CD4-positive, alpha-beta T cell treated with Interleukin-6 for 4 hours (primary cell): ENCODE measurements at places on chromosomes 4 and X.

- no peak for DNase-seq
Observed at GRCh38 chr4:102444752-102445151, 56.4 kb upstream of the NFKB1 start.

DNA sequence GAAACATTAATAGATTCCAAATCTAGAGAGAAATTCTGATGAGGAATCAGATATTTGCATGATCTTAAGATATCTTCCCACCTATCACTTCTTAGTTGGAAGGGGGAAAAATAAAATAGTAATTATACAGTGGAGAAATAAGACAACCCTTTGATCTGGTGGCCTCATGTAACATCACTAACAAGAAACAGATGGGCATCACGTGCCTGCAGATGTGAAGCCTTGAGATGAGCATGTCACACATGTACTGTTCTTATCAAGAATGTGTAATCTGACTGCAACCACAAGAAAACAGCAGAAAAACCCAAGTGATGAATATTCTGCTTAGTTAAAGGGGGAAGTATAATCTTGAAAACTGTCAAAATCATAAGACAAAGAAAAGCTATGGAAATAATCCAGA, 31.4 kb upstream of the NKX6-1 start:
- DNase-seq = no peak

GRCh38 chr4:119118397-119118796, 17.2 kb upstream of the MYOZ2 start:
- no peak for DNase-seq

DNA sequence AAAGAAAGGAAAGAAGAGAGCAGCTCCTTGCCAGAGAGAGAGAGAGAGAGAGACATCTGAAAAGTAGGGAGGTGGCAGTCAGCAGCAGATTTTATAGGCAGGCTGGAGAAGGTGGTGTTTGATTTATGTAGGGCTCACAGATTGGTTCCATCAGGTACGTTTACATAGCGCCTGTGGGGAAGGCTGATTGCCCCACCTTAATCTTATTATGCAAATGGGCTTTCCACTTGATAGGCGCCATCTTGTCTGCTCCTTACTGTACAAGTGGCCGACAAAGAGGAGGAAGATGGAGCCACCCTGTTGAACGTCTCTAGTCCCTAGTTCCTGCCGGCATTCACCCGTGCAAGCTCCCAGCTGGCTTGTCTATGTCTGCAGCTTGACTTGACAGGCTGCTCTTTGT, 49.1 kb upstream of the DHRSX start:
- DNase-seq = no peak

DNA sequence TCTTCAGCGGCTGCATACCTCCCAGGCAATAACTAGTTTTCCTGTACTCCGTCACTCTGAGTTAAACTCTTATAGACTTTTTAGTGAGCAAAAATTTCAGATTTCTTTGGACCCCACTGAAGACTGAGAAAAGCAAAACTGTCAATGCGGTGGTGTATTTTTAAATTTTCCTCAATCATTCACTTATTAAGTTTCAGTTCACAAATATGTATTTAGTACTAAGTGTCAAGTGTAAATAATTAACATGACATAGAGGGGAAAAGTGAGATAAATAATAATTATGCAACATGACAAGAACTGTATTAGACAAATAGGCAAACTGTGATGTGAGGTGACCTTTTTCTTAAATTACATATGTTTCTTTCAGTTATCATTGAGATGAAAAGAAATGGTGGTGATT, 124.4 kb downstream of the NAF1 start:
- no peak for DNase-seq

DNA sequence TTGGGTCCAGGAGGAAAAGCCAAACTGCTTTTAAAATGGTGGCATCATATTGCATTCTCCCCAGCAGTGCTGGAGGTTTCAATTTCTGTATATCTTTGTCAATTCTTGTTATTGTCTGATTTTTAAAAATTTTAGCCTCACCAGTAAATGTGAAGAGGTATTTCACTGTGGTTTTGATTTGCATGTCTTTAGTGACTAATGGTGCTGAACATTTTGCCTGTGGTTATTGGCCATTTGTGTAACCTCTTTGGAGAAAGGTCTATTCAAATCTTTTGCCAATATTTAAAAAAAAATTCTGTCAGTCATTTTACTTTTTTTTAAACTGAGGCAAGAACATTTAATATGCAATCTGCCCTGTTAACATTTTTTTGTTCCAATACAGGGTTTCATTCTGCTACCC, 322.1 kb downstream of the TLL1 start:
- no peak for DNase-seq

DNA sequence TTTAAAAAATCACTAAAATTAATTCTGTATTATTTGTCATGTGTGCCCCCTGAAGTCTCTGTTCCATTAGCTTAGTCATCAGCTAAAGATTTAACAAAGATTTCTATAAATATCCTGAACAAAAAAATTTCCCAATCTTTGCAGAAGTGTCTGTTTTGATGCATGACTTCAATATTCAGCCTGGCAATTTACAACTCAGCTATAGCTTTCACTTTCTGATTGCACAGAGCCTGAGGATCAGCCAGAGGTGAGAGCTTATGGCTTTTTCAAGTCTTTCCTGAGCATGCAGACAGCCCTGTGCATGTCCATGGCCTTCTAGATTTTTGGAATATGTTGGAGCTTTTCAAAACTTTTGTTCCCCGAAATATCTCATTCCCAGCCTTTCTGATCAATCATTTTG, 420.1 kb downstream of the ZNF674 start:
- DNase-seq = no peak

DNA sequence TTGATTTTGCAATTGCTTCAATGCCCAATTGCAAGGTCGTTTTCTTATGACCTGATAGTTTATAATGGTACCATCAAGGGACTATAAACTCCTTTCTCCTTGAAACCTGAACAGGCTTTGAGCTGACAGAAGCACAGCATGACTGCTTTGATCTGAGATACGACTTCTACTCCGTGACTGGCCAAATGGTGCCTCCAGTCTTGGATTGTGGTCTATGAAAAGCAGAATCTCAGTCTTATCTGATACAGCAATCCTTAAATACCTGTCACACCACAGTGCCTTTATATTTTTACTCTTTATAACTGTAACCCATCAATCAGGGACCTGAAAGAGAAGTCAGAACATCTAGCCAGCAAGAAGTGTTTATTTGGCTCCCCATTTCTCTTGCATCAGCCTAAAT, 93.1 kb downstream of the DOCK11 start:
- no peak for DNase-seq

GRCh38 chrX:55754861-55755294, 37.3 kb downstream of the RRAGB start:
- DNase-seq = no peak

GRCh38 chr4:133801883-133802282, 399.7 kb downstream of the PABPC4L start:
- DNase-seq = no peak

DNA sequence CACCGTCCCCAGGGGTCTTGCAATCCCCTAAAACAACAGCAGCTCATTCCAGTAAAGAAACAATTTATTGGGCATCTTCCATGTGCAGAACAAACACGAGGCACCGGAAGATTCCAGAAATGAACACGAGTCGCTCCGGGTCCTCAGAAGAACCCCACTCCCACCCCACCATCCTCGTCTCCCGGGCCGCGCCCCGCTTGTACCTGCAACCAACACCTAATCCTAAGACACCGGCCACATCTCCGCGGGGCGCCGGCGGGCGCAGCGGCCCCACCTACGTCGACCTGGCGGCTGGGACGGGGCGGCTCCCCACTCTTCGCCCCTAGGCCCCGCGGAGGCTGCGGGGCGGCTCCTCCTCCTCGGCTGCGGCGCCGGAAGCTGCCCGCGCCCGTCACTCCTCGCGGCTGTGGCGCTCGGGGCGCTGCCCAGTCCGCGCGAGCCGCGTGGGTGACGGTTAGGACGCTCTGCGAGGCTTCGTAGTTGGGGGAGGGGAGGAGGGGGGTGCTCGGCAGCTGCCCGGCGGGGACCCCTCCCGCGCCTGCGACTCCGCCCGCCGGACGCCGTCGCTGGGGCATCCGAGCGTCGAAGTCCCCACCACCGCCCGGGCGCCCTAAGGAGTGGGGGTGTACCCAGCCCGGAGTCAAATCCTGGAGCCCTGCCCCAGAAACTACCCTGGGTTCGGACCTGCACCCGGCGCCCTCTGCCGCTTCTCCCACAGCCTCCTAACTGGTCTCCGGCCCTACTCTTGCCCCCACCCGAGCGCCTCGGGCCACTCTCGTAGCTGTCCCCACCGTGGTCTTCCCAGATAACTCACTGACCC, at the start of gene CCDC158:
Gene CCDC158, minus strand, starts transcription at position 380 of the 820 bp plus-strand sequence. CDS start 17,934 bp downstream, outside the sequence.
- DNase-seq = peak; percentile 10

GRCh38 chr4:38855466-38855865, 1.2 kb downstream of the TLR6 start:
- DNase-seq = no peak

DNA sequence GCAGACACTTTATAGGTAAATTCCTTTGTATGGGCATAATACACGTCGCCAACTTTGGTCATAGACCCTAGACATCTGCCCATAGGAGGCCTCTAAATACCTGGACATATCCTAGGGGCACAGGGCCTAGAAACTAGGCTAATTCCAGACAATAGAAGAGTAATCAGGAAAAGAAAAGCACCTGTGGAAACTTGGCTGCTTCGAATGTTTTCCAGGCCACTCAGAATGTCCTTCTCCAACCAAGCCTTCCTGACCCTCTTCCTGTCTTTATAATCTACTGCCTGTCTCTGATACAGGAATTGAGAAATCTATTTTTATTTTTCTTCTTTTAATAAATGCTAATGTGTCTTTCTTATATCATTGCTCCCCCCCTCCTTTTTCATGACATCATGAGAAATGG, 493.1 kb downstream of the IL15 start:
- DNase-seq = no peak

DNA sequence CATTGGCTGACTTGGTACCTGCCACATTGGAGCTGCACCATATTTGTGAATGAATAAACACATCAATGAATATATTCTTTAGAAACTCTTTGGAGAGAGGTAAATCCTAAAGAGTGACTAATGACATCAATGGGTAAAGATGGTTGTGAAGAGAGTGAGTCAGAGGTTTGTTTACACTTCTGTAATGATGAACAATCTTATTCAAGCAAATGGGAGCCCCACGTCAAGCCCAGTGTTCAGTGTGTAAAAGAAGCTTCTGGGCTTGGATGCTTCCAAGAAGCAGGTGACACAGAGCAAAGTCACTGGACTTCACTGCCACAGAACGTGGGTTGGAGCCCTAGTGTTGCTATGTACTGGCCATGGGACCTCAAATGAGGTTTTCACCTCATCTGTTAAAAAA, 319.0 kb downstream of the STK32B start:
- DNase-seq = no peak

DNA sequence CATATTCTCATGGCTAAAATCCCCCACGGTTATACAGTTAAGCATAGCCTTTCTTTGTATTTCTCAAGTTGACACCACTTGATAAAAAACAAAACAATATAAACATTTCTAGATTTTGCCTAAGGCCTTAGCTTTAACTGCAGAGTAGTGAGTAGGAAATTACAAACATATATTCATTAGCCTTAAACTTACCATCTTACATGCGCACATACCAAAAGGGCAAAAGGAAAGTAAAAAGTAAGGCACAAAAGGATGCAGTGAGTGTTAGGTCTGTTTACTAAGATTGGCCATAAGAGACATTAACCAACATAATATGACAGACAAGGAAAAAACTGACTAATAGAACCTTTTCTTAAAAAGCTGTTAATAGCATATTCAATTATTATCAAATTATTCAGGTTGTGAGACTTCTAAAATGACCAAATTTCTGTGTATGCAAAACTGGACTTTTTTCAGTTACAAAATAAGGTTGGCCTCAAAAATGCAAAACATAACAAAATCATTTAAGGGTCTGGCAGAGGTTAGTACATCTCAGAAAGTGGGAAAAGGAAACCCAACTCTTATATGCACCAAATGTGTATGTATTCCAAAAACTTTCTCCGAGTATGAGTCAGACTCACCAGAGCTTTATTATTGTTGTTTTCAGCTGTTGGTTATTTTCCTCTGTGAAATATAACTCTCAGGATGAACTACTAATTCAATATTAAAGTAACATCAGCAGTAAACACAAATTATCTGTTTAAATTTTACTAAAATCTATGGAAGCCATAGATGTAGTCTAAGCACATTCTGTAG, 39.9 kb downstream of the SEPSECS start:
- DNase-seq = no peak

- no peak for DNase-seq
Observed at GRCh38 chr4:83831588-83831987, 295.7 kb downstream of the GPAT3 start.

GRCh38 chr4:31702326-31702725, 982.2 kb downstream of the PCDH7 start:
- no peak for DNase-seq

DNA sequence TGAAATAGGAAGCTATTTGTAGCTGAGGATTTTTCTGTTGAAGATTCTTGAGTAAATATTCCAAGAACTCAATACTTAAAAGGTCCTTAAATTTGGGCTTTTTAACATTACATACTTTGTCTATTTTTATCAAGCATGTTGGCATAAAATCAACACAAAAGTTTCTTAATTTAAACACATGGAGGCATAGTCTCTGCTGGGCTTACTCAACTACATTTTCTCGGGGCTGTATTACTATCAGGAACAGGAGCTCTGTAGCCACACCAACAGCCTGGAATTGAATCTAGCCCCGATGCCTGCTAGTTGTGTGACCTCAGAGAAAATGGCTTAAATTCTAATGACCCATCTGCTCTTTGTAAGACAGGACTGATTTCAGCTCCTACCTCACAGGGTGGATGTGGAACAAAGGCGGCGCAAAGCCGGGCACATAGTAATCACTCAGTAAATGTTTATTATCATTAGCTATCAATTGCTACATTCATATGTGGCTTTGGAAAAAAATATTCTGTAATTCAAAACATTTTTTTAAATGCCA, 207.0 kb downstream of the NSUN7 start:
- DNase-seq = no peak

DNA sequence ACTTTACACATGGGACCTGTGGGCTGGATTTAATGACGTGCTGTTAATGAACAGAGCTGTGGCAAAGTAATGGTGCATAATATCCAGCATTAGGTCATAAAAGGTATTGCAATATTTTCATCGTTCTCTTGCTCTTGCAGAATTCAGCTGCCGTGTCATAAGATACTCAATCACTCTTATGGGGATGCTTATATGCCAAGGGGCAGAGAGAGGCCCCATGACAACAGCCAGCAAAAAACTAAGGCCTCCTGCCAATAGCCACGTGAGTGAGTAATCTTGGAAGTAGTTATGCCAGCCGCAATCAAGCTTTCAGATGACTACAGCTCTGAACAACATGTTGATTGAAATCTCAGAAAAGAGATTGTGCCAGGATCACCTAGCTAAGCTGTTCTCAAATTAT, 616.9 kb downstream of the FSTL5 start:
- no peak for DNase-seq

DNA sequence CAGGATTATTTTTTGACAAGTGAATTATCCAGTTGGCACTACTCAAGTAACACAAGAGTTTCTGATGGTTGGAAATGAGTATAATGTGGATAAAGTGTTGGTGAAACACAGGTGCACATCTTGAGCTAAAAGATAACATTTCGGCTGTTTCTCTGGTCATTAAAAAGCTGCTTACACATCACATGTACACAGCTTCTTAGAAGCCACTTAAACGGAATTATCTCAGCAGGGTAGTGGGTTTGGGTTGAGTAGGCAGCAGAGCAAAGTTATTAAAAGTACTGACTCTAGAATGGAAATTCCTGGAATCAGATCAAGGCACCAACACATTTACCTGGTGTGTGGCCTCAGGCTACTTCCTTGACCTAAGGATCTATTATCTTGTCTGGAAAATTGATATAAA, 55.4 kb upstream of the RASSF6 start:
- DNase-seq = no peak

GRCh38 chr4:7044137-7044930, 1.2 kb downstream of the TADA2B start:
- no peak for DNase-seq

- no peak for DNase-seq
Observed at GRCh38 chrX:18994713-18995112, 10.8 kb upstream of the PHKA2 start.
